ENCODE measurements at places on chromosomes 13 and 19. TPM values are rescaled to one million over a fixed set of nuclear protein-coding genes. Genes with fewer than 3 reads are reported as not detected.

DNA sequence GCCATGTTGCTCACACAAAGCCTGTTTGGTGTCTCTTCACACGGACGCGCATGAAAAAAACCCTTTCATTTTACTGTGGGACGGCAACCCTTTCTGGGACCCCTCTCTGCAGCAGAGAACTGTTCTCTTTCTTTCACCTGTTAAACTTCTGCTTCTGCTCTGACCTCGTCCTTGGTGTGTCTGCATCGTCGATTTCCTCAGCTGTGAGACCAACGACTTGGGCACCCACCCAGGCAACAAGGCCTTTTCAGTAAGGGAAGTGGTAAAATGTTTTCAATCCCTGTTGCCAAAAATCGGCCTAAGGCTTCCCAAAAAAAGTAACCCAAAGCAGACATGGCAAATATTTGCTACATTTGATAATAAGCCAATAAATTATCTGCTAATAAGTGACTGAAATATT is 515.3 kb downstream of the IRS2 start:
- no peaks in the 10 kb centered on the region for H3K4me1 ChIP-seq
- no peak overlapping the region for H3K27ac ChIP-seq
- no peaks in the 10 kb centered on the region for H3K36me3 ChIP-seq
- no peaks in the 10 kb centered on the region for H3K27me3 ChIP-seq
- no peak overlapping the region for H3K4me3 ChIP-seq
- DNase-seq = no peak

DNA sequence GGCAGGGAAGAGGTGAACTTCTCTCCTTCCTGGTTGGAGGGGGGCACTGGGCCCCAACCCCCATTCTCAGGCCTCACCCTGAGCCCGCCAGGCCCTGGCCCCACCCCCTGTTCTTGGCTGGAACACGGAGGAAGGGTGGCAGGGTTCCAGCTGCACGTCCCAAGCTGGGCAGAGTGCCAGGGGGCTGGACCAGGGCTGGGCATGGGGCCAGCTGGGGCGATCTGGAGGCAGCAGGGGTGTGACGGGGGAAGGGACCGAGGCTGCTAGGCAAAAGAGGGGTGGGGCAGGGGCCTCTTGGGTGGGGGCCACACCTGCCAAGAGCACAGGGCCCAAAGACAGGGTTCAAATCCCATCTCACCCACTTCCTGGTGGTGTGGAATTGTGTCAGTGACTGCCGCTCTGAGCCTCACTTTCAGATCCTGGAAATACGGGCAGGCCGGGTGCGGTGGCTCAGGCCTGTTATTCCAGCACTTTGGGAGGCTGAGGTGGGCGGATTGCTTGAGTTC is 2.2 kb downstream of the HIF3A start:
- H3K36me3 ChIP-seq = no peaks in the 10 kb centered on the region
- DNase-seq = peak; percentile 90
- peak overlapping the region; percentile 59 for H3K4me3 ChIP-seq

SLC27A1 gene
- total RNA-seq = 40.1 TPM

DNA sequence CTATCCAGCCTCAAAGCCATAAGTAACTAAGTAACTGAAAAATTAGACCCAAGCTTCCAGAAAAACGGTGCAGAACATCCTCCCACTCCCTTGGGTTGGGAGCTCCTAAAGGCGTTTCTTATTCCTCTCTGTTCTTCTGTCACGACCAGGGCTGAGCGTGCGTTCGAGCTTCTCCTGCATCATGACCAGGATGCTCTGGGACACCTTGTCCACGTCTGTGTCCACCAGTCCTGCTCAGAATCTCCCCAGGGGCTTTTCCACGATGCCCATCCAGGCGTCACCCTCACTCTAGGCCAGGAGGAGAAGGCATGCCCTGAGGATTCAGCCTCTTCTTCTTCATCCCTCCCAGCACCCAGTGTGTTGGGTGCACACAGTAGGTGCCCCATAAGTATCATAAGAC is 37.8 kb upstream of the GAS6 start:
- H3K4me3 ChIP-seq = no peak overlapping the region
- no peaks in the 10 kb centered on the region for H3K4me1 ChIP-seq
- no peaks in the 10 kb centered on the region for H3K27me3 ChIP-seq

HCN2 gene
- 0.08 TPM for total RNA-seq

GRCh38 chr13:59771272-59771671 is 392.5 kb downstream of the DIAPH3 start:
- no peak overlapping the region for H3K27ac ChIP-seq
- H3K27me3 ChIP-seq = no peaks in the 10 kb centered on the region

DNA sequence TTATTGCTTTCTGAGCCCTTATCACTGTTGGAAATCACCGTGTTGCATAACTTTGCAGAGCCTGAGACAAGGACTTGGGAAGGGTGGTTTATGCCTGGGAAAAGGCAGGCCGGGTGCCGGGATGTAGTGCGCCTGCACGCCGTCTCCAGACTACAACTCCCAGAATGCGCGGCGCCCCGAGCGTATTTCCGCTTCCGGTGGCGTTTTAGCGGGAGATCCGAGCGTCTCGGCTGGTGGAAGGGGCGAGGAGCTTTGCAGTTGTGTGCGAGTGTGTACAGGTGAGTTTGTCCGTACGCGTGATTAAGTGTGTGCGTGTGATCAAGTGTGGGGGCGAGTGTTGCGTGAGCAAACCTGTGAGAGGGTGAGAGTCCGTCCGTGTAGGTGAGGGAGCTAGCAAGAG is 75.4 kb downstream of the PEG3 start:
- H3K27ac ChIP-seq = no peak overlapping the region
- peak; percentile 55 for DNase-seq
- no peaks in the 10 kb centered on the region for H3K27me3 ChIP-seq
- H3K36me3 ChIP-seq = no peaks in the 10 kb centered on the region
- peak overlapping the region; percentile 55 for H3K4me3 ChIP-seq
- no peaks in the 10 kb centered on the region for H3K4me1 ChIP-seq

S1PR5 gene
- total RNA-seq = 0.30 TPM

- DNase-seq = no peak
- no peaks in the 10 kb centered on the region for H3K4me1 ChIP-seq
- H3K27ac ChIP-seq = no peak overlapping the region
- no peaks in the 10 kb centered on the region for H3K27me3 ChIP-seq
- H3K36me3 ChIP-seq = no peaks in the 10 kb centered on the region
These were observed 113.9 kb downstream of the CRYL1 start for GRCh38 chr13:20411638-20412342.

METTL21C gene
- total RNA-seq = 12.5 TPM

PEAK3 gene
- 0.20 TPM for total RNA-seq

GRCh38 chr19:42335971-42336370 is 10.5 kb downstream of the MEGF8 start:
- peaks cover 48% of the 10 kb centered on the region for H3K36me3 ChIP-seq
- no peak for DNase-seq
- H3K27me3 ChIP-seq = no peaks in the 10 kb centered on the region
- H3K27ac ChIP-seq = no peak overlapping the region
- no peaks in the 10 kb centered on the region for H3K4me1 ChIP-seq

DNA sequence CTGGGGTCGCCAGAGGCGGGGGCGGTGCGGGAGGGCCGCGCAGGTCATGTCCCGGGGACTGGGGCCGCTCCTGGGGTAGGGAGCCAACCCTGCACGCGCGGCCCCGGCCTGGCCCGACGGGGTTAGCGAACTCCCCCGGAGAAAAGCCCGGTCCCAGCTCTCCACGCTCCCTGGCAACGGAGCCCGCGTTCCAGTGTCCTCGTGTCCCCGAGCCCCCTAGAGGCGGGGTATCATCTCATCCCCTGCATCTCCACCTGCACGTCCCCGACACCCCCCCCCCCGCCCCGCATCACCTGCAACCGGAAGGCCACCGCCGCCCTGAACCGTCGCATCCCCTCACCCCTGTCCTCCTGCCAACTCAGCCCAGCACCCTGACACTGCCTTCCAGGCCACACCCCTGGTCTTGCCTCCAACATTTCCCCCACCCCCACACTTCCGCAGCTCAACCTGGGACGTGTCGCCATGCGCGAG is 2.7 kb downstream of the WDR88 start:
- no peaks in the 10 kb centered on the region for H3K4me1 ChIP-seq
- no peak for DNase-seq
- H3K4me3 ChIP-seq = no peak overlapping the region
- H3K36me3 ChIP-seq = peaks cover 18% of the 10 kb centered on the region

PSG6 gene
- total RNA-seq = not detected

DNA sequence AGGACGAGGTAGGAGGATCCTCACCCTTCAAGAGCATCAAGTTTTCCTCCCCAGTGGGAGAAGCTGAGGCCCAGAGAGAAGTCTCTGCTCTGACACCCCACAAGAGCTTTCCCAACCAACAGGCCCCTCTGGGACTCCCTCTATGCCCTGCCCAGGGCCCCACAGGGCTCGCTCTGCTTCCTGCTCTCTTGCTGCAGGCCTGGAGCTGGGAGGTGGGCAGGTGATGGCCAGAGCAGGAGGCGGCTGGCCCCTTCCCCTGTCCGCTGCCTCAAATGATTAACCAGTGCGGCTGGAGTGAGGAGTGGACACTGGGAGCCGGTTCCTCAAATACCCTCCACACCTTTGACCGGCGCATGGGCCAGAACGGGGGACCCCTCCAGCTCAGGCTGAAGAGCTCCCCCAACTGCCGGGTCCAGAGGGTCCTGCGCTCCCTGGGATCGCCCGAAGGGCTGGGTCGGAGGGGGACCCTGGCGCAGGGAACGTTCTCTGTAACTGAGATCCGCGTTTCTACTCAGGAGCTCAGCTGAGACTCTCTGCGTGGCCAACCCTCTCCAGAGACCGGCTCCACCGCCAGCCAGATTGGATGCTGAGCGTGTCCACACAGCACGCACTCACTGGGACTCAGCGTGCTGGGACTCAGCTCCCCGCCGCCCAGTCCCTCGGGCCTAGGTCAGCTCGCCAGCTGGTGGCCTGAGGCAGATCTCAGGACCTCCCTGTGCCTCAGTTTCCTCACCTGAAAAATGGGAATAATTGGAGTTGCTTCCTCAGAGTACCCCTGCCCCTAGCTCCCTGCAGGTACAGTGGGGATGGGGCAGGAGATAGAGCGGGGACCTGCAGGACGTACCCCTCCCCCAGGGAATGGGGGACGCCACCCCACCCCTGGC is 6.7 kb upstream of the ONECUT3 start:
- no peaks in the 10 kb centered on the region for H3K36me3 ChIP-seq
- no peak overlapping the region for H3K4me3 ChIP-seq
- H3K27ac ChIP-seq = no peak overlapping the region
- no peak for DNase-seq
- H3K4me1 ChIP-seq = peaks cover 11% of the 10 kb centered on the region
- peaks cover 3% of the 10 kb centered on the region for H3K27me3 ChIP-seq

DNA sequence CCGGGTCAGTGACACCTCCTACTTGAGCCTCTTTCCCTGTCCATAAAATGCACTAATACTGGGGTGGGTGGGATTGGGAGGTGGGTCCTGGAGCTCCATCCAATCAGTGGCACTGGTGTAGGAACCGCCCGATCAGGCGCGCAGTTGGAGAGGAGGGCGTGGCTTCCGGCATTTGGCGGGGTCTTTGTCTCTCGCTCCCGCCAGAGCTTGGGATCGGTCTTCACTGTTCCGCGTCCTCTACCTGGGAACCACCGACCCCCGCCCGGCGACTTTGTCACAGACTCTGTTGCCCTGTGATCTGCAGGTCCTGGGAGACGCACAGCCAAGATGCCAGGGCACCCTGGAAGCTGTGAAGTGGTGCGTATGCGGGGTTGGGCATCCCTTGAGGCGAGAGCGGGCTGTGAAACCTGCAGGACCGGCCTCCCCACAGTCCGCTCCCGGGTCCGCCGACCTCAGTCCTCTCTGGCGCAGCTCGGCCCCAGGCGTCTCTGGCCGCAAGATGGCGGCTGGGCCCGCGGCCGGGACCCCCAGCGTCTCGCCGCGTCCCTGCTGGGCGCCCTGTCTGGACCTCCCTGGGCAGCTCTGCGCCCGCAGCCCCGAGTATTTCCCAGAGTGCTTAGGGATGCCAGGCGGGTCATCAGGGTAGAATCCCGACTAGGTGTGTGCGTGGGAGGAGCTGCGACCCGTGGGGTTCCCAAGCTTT is 41.6 kb upstream of the ZNF730 start:
- no peak overlapping the region for H3K27ac ChIP-seq
- H3K27me3 ChIP-seq = no peaks in the 10 kb centered on the region
- H3K36me3 ChIP-seq = no peaks in the 10 kb centered on the region
- DNase-seq = peak; percentile 45

PRTN3 gene
- total RNA-seq = 0.34 TPM

DNA sequence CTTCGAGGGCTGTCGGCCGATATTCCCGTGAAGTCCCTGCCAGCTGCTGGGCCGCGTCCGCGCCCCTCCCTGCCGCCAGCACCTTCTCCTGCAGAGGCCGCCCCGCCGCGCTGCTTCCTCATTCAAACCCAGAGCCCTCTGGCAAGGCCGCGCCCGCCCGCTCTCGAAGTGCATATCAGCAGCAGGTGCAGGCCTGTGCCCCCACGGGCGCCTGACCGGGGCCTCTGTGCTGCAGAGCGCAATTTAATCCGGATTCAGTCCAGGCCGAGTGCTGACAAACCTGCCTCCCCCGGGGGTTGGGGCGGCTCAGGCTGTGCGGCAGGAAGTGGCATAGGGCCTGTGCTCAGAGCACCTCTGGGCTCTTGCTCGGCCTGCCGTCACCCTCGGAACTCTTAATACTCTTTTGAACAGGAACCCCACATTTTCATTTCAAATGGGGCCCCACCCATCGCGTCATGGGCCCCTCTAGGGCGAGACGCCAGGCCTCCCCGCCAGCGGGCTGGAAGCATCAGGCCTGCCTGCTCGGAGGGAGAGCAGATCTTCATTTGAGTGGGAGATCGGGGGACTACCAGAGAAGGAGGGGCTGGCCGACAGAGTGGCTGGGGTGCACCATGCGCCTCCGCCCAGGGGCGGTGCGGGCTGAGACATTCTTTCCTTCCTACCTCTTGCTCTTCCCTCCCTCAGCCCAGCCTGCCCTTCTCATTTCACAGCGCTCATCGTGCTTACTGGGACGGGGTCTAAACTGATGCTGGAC is 125.7 kb downstream of the TNFRSF19 start:
- H3K27me3 ChIP-seq = no peaks in the 10 kb centered on the region
- no peaks in the 10 kb centered on the region for H3K36me3 ChIP-seq
- H3K4me1 ChIP-seq = no peaks in the 10 kb centered on the region
- H3K27ac ChIP-seq = no peak overlapping the region

PEG3 gene
- 2.7 TPM for total RNA-seq

- no peak for DNase-seq
- peaks cover 46% of the 10 kb centered on the region for H3K4me1 ChIP-seq
- peak overlapping the region; percentile 27 for H3K27ac ChIP-seq
- H3K36me3 ChIP-seq = no peaks in the 10 kb centered on the region
- no peaks in the 10 kb centered on the region for H3K27me3 ChIP-seq
These were observed 150.6 kb downstream of the LHFPL6 start for GRCh38 chr13:39452417-39452816.

CEACAM3 gene
- total RNA-seq = 0.59 TPM

ZNF599 gene
- total RNA-seq = 3.8 TPM

Data from psoas muscle (tissue), 8 donors.